ENCODE measurements at places on chromosomes 4 and X.

- DNase-seq, result peak; percentile 53
Measured at GRCh38 chr4:105895583-105896460, 551 bp downstream of the NPNT start.

DNA sequence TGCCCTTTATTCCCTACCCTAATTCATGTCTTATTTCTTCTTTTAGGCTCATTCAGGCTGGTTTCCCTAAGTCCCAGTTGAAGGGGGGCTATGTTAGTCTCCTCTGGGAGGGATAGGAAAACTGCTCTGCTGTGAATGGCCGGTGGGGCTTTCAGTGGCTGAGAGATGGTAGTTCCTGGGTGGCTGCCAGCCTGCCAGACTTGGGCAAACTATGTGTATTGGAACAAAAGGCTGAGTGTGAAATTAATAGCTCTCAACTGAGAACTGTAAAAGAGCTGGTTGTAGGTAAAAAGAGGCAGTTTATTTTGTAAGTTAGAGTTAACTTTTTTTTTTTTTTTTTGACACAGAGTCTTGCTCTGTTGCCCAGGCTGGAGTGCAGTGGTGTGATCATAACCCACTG lies 28.8 kb downstream of the ARHGAP10 start:
- DNase-seq, result peak; percentile 11

GRCh38 chr4:185536411-185536709 lies 1.1 kb upstream of the PDLIM3 start:
- no peak for DNase-seq

DNA sequence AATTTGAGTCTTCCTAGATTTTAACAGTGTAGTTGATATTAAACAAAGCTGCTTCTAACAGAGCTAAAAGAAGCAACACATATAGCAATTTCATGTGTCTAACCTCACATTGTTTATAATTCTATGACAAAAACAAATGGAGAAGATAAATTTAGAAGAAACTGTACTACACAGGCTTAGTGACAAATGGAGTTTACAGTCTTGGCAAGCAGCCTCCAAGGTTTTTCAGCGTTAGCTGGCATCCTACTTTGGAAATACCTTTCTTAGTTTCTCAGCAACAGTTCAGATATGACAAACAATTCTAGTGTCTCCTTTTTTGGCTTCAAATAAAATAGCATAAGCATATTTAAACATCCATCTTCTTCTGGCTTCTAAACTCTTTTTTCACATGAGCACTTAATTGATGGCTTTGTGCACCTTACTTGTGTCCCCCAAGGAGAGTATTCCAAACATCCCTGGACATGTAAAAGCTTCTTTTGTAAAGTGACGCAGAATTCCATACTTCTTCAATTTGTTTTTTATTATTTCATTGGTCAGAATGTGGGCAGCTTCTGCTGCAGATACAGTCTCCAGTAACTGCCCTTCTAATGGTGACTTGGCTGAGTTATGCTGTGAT lies 249.8 kb downstream of the ANTXR2 start:
- no peak for DNase-seq

DNA sequence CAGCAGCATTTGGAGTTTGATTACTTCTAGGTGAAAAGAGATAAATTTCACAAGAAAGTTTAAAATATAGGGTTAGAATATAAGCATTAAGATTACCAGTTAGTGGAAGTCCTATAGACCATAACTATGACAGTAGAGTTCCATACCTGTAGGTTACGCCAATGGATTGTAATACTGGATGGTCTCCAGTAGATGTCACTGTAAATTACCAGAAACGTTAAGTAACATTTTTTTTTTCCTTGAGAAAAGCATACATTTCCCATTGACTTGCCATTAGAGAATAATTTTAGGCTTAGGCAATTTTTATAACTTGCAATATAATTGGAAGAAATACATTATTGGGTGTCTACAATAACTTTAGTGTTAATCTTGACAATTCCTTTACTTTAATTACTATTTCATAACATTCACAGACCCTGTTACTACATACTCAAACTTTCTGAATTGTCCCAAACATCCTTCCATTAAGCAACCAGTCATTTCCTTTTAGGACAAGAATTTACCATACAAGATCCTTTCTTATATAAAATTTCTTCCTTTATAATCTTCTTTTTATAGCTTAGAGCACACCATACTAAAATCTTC lies 304.1 kb upstream of the TECRL start:
- no peak for DNase-seq

- no peak for DNase-seq
Measured at GRCh38 chrX:29435396-29435795, 780.0 kb upstream of the MAGEB2 start.

DNA sequence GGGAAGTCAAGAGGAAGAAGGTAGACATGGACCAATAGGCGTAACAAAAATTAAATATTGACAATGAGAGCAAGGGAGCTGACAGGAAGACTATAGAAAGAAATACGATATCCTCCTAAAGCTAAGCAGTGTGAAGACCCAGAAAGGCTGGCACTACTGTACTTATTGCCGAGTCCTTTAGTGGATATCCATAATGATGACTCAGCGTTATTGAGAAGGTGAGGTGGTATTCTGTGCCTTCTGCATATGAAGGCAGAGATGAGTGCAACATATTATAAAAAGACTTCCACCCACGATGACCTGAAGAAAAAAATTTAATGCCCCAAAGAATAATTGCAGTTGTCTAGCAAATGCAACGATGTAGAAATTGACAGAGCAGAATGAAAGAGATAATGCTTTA lies 13.0 kb upstream of the MCF2 start:
- no peak for DNase-seq

DNA sequence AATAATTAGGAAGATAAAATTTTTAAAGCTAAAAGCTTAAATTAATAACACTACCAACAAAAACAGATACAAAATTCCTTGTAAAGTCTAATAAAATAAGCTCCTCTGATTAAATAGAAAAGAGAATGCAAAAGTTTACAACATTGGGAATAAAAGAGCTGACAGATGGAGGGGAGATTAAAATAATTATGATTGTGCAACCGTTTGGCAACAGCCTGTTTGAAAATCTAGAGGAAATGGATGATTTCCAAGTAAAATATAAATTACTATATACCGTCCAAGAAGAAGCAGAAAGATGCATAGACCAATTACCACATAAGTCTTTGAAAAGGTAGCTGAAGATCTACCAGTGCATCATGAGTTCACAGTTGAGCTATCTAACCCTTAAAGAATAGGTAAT lies 46.4 kb upstream of the VBP1 start:
- DNase-seq, result no peak

- no peak for DNase-seq
Measured at GRCh38 chr4:25513814-25514213, 136.8 kb downstream of the ANAPC4 start.

DNA sequence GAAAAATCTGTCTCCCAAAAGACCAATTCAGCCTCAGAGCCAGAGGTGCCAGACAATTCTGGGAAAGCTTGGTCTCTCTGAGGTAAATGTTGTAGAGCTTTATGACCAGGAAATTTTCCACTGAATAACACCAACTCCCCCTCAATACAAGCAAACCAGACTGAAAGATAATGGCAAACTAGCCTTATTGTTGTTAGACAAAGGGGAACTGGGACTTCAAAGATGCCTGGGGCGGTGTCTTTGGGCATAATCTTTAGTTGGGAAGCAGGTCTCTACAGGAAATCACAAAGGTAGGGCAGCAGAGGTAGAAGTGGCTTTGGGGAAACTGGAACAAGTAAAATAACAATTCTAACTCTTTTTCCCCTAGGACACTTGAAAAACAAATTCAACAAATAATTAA lies 12.0 kb downstream of the COL4A6 start:
- DNase-seq, result no peak

GRCh38 chr4:127049526-127049925 lies 583.2 kb upstream of the INTU start:
- DNase-seq, result no peak

DNA sequence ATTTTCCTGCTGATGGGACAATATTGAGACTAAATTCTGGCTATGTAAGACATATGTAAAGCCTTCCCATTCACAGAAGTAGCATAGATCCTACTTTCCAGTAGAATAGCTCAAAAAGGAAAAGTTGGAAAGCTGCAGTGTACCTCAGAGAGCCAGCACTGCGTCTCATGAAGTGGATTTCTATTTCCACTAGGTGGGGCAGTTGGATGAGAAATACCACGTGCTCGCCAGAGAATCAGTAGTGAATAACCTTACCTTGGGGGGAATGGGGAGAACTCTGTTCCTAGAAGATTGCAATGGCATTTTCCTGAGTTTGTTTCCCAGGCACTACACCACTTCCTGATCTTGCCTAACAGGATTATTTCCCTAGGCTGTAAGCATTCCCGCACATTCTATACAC lies 907.1 kb downstream of the FSTL5 start:
- DNase-seq, result no peak

DNA sequence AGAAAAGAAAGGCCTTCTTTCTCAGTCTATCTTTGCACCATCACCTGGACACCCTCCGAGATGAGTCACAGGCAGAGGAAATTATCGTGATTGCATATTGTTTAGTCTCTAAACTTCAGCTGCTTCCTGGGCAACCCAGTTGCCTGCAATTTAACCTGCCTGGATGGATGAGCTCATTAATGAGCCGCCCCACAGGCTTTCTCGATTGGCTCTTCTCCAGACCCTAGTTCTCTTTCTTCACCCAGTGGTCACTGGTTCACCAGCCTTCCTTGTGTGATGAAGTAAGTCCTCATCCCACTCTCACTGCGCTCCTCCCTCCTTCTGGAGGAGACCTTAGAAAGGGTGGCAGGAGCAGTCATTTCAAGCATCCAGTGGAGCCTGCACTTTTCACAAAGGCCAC lies 94.4 kb downstream of the SOWAHB start:
- DNase-seq, result peak; percentile 7

GRCh38 chr4:177573507-177573906 lies 131.3 kb upstream of the AGA start:
- DNase-seq, result no peak

DNA sequence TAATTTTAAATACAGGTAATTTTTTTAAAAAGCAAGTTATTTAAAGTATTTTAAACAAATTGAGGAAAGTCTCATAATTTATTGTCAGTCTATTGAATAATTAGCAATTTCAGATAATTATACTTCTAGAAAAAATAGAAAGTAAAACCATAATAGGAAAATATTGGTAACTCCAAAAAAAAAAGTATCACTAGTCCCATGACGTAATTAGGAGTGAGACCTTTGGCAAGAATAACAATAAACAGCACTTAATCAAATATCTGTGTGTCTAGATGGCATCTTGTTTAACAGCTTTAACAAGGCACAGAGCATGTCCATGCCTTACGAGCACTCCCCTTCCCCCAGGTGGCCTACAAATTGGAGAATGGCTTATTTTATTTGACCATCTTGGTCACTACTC lies 1683.6 kb upstream of the AGA start:
- no peak for DNase-seq

DNA sequence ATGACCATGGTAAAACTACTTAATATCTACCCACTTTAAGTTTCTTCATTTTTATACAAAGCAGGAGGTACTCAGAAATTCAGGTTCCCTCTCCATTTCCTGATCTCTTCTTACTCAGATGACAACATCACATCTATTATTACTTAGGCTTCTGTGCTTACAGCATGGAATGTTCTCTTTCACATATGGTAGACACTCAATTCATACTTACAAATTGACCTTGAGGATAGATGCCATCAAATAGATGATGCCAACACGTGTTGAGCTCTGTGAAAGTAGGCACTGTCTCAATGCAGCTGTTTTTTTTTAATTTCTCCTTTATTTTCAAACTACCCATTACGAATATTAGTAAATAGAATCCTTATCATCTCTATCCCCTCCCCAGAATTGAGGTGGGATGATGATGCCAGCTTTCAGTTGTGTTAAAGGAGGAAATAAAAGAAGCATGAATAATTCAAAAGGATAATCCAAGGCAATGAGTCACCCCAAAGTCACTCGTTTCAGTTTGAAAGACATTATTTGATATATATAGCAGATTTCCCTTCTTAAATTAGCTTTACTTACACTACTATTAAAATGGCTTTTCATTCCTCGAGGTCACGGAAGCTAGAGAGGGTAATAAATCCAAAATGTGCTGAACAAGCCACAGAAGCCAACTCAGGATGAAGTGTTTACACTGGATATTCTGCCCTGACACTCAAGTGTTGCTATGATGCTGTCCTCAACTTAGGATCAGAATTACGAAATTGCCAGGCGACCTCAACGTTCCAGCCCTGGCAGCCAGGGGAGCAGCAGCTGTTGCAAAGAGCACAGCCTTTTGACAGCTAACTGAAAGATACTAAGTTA lies 124.2 kb upstream of the EOLA2 start:
- DNase-seq, result no peak

- no peak for DNase-seq
Measured at GRCh38 chr4:35789899-35790574, 454.3 kb downstream of the ARAP2 start.

GRCh38 chr4:6044276-6044675 lies 26.0 kb upstream of the C4orf50 start:
- DNase-seq, result no peak

DNA sequence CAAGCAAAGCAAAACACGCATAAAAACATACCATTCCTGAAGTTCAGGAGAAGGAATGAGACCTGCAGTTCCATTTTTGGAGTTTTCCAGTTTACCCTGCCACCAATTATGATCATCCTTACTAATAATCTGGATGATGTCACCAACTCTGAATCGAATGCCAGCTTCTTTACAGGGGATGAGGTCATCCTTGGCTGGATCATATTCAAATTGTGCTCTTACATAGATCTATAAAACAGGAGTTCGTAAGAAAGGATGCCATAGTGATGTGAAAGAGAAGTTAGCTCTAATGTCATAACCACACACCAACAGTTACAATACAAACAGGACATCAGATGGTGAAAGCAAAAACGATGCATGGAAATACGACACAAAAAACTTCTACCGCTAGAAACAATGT lies 106.5 kb downstream of the NYX start:
- DNase-seq, result no peak

DNA sequence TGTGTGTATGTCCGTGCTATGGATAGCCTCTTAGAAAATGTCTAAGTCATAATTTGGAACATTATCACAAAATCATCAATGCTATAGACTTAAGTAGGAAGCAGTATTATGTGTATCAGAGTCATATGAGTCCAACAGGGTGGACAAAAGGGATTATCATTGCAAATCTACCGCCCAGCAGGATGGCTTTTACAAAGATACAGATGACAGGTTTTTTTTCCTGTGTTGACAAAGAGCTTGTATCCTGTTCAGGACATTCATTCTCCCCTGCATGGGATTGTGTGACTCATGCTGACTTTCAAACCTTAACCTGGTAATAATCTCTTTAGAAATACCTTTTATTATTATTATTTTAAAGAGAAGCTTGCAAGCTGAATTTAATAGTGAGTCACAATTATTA lies 310.3 kb upstream of the GNPDA2 start:
- DNase-seq, result no peak

- DNase-seq, result no peak
Measured at GRCh38 chr4:6752486-6752829, 30.1 kb upstream of the KIAA0232 start.

GRCh38 chr4:171067422-171067821 lies 745.8 kb upstream of the GALNTL6 start:
- DNase-seq, result no peak
